ENCODE measurements at places on chromosomes 5 and 9.

- peak; percentile 65 for DNase-seq
Observed at GRCh38 chr5:149834246-149834855, 104.2 kb downstream of the PPARGC1B start.

DNA sequence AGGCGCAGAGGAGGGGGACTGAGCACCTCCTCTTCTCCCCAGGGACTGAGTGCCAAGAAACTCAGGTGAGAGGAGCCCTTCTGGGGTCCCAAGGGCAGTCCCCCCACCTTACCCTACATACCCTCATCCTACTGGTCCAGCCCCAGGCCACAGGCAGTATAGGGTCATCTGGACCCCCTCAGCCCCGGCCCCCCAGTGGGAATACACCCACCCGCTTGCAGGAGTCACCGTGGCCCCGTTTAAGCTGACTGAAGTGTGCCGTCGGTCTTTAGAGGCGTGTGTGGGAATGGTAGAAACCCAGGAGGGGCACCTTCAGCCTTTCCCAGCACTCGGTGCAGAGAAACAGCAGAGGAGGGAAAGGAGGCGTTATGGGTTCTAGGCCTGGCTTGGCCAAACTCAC lies 30.8 kb downstream of the COL15A1 start:
- DNase-seq: no peak

GRCh38 chr5:95925939-95926338 lies 35.7 kb downstream of the ELL2 start:
- no peak for DNase-seq

DNA sequence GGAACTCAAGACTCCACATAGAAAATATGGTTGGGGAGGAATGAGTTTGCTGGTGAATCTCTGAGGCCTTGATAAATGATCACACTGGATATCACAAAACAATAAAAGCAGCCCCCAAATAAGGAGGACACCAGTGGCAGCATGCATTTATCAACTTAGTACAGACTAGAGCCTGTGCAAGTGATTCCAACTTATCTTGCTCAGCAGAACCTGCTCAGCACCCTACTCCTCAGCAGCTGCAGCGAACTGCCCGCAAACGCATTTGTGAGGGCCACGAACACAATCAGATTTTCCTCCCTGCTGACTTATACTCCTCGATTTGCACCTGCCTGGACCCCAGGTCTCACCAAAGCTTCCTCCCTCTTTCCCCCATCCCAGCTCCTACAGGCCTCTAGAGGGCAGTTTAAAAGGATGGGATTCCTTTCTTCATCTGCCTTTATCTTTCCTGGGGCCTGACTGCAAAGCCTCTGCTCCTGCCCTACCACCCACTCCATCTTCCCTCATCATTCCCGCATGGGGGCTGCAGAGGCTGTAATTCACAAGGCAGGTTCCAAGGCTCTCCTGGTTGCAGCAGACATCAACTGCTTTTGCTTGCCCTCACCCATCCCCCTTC lies 41.2 kb downstream of the ANKS6 start:
- no peak for DNase-seq

DNA sequence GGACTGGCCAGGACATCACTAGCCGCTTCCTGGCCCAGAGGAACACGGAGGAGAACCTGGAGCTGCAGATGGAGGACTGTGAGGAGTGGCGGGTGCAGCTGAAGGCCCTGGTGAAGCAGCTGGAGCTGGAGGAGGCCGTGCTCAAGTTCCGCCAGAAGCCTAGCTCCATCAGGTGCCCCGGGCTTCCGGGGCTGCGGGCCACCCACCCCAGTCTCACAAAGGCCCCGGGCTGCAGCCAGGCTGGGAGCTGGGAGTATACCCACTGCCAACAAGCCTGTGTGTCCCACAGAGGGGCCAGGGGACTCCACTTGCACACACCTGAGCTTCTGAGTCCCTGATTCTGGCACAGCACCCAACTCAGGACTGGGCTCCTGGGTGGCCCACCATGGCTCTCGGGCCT lies 1.7 kb upstream of the RABL6 start:
- DNase-seq: no peak

DNA sequence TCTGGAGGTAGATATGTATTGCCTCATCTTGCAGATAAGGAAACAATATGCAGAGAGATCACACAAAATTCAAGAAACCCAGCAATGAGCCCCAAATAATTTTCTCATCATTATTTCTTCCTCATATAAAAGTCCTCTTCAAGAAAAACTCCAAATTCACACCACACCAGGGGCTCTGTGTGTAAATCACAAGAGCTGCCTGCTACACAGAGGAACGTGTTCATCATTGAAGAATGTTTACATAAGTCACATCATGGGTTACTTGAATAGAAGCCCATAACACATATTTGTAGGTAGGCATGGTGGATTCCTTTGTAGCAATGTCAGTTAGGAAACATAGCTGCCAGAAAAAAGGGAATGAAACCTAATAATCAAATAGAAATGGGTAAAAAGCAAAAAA lies 308.1 kb upstream of the TLE4 start:
- DNase-seq: no peak

DNA sequence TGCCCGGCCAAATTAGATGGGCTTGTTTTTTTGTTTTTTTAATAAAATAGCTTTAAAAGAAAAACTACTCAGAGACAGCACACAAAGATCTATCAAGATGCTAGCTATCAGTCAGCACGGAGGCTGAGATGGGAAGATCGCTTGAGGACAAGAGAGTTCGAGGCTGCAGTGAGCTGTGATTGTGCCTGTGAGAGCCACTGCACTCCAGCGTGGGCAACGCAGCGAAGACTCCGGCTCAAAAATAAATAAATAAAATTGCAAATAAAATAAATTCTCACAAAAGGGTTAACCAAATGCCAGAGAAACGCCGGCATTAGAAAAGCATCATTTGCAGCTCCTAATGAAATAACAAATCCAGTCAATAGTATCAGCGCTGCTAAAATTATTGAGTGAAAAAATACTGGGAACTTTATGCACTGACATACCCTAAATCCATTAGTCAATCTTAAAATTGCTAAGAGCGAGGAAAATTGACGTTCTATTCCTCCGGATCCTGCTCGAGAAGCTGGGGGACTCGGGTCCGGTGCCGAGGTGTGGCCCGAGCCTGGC lies 681 bp downstream of the CPLANE1 start:
- no peak for DNase-seq

DNA sequence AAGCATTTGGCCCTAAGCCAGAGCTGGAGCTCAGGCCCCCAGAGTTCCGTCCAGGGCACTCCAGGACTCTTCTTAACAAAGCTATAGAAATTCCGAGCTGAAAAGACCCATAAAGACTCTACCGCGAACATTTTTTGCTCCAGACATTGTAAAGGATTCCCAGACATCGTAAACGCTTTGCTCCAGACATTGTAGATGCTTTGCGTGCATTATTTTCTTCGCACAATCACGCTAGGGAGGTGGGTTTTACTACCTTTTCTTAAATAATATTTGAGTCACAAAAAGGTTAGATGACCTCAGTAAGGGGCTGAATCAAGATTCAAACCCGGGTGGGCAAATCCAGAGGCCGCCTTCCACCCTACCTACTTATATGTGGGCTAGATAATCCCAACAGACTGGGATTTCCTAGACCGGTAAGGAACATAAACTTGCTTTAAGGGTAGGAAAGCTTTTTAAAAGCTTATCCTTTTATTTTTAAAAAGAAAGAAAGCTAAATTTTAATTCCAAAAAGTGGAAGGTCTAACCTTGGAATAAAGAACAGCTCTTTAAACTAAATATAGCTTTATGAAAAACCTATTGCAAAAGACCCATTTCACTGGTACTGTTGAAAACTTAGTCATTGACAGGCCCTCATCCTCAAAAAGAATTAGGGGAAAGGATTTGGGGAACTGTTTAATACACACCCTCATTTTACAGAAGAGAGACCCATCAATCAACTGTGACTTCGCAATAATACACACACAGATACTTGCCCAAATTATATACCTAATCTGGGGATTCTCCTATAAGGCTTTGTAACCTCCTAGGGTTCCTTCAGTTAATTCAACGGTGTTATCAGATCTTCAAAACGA lies 822 bp upstream of the TNIP1 start:
- DNase-seq: no peak

- DNase-seq: no peak
Observed at GRCh38 chr5:107302441-107302840, 368.3 kb downstream of the EFNA5 start.

- no peak for DNase-seq
Observed at GRCh38 chr9:26329974-26330373, 562.6 kb downstream of the CAAP1 start.

- DNase-seq: no peak
Observed at GRCh38 chr5:89292487-89292886, 409.5 kb upstream of the MEF2C start.

DNA sequence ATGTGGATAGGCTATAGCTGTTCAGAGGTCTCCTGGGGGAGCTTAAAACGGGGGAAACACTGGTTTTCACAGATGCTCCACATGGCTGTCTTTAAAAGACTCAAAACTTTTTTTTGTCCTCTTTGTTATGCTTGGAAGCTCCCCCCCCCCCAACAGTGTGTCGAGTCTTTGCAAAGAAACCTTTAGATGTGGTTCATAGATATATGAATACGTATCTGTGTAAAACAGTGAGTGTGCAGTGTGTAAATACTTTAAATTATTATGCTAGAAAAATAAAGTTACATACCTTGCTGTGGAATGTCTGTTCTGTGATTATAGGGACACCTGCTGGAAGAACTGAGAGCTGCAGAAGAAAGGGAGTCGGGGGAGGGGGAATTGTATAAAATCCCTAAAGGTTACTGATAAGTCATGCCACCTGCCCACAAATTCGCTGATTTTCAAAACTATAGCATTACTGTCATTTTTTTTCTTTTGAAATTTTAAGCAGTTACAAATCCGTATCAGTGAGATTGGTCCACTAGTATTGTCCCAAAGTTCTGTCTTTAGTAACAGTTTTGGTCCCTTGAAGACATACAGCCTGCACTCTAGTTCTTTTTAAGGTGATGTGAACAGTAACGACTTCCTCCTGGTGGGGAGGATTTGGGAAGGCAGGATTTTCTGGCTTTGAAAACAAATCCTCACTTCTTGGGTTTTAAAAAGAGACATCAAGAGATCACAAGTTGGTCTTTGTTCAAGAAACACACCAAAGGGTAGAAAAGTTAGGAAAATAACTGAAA lies 22.9 kb downstream of the RGMB start:
- peak; percentile 63 for DNase-seq

DNA sequence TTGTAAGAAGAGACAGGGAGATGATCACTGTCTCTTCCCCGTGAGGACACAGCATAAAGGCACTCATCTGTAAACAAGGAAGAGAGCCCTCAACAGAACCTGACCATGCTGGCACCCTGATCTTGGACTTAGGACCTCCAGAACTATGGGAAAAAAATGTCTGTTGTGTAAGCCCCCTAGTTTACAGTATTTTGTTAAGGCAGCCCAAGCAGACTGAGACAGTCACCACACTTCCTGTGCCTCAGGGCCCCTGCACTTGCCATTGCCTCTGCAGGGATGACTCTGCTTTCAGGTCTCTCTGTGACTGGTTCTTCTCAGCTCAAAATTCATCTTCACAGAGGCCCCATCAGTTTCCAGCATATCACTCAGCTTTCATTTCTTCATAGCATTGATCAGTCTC lies 372.1 kb downstream of the TLE1 start:
- no peak for DNase-seq

DNA sequence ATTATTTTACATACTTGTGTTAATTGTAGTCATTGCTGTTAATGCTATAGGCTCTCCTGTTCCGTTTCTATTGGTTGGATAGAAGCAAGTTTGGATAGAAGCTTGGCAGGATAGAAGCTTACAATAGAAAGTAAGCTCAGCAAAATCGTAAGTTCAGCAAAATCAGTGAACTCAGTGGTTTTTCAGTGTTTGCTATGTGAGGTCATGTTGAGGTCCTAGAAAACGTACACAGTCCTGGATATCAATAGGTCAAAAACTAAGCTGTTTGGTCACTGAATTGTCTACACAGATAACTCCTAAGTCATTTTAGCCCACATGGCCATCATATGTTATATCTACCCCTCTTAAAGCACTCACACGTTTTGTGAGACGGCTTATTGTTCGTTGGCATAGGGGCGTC lies 299.4 kb downstream of the MAN2A1 start:
- no peak for DNase-seq

DNA sequence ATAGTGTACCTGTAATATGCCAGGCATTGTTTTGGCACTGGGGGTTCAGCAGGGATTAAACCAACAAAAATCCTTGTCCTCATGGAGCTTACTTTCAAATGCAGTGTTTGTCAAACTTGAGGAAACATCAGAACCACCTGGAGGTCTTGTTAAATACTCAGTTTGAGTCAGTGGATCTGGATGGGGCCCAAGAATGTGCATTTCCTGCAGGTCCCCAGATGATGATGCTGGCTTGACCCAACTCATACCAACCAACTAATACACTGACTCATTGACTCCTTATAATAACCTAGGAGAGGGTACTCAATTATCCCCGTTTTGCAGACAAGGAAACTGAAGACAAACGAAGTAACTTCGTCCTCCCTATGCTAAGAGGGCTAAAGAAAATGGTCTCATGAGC lies 11.3 kb downstream of the WWC1 start:
- DNase-seq: no peak

DNA sequence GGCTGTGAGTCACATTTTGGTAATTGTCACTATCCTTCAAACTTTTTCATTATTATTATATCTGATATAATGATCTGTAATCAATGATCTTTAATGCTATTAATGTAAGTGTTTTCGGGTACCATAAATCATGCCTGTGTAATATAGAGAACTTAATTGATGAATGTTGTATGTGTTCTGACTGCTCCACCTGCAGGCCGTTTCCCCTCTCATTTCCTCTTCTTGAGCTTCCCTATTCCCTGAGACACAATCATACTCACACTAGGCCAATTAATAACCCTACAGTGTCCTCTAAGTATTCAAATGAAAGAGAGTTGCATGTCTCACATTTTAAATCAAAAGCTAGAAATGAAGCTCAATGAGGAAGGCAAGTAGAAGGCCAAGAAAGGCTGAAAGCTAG lies 420.9 kb upstream of the SGCD start:
- DNase-seq: no peak

- DNase-seq: no peak
Observed at GRCh38 chr5:148991566-148991965, 71.3 kb downstream of the SH3TC2 start.

DNA sequence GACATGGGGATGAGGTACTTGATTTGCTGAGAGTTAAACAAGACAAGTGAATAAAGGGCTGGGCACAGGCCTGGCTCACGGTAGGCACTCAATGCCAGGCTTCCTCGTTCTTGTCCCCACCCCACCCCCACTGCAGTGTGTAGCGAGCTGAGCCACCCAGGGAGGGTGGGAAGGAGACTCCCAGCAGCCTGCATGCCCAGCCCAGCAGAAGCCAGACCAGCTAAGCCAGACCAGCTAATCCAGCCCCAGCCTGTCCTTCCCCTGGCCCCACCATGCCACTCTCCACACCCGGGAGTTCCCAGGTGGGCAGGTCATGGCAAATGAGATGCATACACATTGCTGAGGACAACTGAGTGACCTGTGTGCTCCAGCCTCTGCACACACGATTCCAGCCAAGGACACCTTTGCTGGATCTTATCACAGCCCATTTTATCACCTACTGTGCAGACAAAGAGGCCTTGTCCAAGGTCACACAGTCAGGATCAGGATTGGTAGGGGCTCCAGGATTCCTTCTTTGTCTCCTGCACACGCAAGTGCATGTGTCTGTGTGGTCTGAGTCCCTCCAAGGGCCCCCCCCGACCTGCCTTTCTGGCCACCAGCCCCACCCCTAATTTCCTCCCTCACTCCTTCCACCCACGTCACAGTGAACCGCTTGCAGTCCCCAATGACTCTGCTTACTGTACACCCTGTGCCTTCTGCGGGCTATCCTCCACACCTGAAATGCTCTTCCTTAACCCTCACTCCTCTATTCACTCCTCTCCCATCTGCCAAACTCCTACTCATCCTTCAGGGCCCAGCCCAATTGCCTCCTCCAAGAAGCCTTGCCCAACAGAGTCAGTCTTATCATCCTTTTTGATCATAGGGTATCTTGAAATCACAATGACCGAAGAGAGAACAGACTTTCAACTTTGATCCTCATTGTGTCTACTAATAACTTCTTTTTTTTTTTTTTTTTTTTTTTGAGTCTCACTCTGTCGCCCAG lies 26.6 kb downstream of the DUSP1 start:
- DNase-seq: no peak

All from neuronal stem cell (in vitro differentiated cells).